Left cardiac atrium (tissue), 4 donors: ENCODE measurements at places on chromosomes 5 and 9.

DNA sequence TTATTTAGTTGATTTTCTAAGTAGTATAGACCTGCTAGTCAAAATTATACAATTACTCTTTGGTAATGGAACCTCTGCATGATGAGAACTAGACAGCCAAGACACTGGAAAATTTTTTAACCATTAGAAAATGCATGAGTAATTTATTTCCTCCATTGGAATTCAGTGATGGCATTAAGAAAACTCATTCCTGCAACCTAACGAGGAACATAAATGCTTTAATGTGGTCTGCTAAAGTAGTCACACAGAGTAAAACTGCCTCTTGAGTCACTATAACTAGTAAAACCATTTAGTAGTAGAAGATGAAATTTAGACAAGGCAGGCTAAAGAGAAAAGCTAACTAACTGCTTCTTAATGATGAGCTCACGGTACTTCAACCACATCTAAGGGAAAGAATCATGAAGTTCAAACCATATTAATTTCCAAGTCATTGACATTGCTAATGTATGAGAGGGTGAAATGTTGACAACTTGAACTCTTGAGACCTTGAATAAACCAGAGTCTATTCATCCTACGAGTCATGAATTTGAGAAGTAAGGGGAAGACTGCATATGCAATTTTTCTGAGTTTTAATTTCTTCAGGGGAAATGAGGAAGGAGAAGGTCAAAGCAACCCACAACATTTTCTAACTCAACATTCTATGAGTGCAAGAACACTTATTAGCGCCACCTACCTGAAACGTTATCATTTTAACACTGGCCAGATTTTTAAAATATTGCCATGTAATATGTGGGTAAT is 74.4 kb downstream of the GLIS3 start:
- no peak for DNase-seq

DNA sequence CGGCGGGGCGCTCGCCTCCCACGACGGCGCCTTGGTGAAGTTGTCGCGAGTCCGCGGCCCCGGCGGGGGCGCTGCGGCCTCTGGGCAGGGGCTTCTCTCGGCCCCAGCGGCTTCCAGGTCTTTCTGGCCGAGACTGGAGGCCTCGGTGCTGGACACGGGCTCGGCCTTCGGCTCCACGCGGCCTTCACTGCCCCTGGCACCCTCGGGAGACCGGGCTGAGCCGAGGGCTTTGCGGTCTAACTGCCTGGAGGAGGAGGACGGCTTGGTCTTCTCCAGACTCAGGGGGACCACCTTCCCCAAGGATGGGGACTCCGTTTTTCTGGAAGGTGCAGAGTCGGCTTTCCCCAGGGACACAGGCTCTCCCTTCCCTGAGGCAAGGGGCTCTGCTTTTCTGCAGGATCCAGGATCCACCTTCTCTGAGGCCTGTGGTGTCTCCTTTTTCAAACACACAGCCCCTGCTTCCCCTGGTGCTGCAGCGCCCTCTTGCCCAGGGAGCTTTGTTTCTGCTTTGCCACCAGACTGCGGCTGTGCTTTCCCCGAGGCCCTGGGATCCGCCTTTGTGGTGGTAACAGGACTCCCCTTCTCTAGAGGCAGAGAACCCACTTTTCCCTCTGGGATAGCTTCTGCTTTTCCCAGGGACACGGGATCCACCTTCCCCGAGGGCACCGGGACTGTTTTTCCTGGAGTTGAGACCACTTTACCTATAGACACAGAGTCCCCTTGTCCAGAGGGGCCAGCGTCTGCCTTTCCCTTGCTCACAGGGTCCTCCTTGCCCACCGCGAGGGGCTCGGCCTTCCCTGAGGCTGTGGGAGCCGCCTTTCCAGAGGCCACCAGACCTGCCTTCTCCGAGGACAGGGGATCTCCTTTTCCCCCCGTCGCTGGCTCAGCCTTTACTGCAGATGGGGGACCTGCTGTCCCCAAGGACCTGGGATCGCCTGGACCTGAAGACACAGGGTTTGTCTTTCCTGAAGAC is 12.3 kb downstream of the GPRIN1 start:
- DNase-seq: no peak

DNA sequence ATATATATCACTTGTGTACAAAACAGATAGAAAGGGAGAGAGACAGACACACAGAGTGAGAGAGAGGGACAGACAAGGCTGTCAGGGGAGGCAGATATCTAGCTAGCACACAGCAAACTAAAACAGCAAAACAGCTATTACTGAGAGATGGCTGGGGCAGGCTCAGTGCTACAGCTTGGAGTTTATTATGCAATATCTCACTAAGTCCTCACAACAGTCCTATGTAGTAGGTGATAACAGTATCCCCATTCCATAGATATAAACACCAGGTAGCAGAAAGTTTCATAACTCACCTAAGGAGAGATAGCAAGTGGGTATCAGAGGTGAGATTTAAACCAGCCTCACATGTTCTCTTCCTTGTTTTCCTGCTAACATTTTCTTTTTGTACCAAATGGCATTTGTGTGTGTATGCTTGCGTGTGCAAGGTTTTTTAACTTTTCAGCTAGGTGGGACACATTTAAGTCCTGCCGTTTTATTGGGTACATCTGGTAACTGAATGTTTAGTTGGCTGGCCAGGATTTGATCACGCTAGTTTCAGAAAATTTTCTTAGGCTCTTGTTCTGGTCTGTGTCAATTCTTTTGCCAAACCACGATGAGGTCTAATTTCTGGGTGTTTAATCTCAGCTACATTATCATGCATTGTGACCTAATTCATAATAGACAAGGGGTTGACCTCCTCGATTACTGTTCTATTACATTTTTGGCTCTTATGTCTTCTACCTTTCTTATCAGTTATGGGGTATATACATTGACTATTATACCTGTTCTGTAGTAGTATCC is 105.1 kb downstream of the LMNB1 start:
- DNase-seq: no peak

GRCh38 chr5:178145965-178146820 is 7.5 kb downstream of the NHP2 start:
- peak; percentile 59 for DNase-seq
